NCI-H1436 treated with DMSO at 0.1 percent for 48 hours (cell line): ENCODE measurements at places on chromosomes 16 and 17.

DNA sequence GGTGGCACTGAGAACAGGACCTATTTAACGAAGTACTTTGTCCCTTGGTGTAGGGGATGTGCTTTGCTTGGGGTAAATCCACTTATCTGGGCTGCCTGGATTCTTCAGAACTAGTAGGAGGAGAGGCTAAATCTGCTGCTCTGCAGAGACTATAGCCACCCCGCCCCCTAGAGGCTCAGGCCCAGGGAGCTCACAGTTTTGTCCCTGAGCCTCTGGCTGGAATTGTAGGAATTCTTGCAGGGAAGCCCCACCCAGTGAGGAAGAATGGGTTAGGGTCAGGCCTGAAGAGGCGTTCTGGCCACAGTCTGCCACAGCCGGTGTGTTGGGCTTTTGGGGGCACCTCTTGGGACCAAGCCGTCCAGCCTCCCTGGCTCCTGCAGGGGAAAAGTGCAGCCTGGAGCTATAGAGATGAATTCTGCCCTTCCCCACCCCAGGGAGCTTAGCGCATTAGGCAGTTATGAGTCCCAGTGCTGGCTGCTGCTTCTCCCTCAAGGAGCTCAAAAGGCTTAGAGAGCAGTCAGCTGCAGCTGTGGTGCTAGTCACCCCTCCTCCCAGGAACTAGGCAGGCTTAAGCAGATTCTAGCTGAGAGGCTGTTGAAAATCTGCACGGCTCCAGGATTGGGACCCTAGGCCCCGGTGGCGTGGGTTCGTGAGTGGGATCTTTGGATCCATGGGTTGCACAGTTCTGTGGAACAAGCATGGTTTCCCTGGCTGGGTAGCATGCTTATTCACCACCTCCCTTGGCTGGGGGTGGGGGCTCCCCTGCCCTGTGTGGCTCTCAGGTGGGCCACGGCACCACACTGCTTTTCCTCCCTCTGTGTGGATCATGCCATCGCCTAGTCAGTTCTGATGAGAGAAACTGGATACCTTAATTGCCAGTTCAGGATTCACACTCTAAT lies 237.4 kb upstream of the TOM1L1 start:
- DNase-seq: no peak

GRCh38 chr17:58081646-58082340 lies 1.4 kb upstream of the DYNLL2 start:
- no peak for DNase-seq

DNA sequence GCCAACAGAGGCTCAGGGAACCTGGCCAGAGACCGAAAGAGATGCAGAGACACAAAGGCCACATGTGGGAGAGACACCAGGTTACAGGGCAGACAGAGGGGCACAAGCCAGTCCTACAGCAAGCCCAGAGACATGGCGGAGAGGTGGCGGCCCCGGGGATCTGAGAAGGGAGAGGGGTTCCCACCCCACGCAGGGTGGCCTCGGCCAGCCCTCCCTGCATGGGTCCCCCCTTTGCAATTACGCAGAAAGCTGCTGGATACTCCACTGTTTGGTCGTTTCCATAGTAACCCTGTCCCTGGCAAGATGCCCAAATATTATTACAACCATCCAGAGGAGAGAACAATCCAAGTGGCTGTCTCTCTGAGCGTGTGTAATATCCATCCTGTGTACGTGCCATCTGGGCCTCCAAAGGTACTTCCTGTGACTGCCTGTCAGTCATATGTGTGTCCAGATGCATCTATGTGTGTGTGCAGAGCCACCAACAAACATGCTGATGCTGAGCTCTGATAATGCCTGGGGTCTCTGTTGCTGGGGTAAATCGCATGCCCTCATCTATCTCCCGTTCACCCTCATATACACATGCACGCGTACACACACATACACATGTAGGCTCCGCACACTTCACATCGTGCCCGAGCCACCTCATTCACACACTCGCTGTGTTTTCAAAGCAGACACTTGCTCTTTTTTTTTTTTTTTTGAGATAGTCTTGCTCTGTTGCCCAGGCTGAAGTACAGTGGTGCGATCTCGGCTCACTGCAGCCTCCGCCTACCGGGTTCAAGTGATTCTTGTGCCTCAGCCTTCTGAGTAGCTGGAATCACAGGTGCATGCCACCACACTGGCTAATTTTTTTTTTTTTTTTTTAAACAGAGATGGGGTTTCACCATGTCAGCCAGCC lies 5.5 kb downstream of the PCGF2 start:
- DNase-seq: peak; percentile 61

DNA sequence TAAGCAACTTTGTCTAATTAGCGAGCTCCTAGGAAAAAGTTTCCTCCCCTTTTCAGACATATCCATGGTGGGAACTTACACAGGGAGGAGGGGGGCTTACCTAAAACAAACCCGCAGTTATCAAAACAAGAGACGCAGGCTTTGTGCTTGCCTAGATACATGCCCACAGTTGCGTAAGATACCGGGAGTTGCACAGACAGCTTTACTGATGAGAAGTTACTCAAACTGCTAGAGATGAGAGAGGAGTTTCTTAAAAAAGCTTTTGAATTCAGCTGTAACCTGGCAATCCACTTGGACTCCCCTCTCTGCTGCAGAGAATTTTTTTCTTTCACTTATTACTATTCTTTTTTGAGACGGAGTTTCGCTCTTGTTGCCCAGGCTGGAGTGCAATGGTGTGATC lies 6.8 kb upstream of the ZP2 start:
- DNase-seq: no peak

GRCh38 chr16:82628088-82628423 lies 1.3 kb downstream of the CDH13 start:
- DNase-seq: no peak
